Stimulated activated CD4-positive, alpha-beta T cell treated with anti-CD3 and anti-CD28 coated beads, TNF-alpha, amount 100 ng/mL, for 24 hours (primary cell): ENCODE measurements at places on chromosomes 3 and 15.

GRCh38 chr3:138933981-138934691 is 12.8 kb downstream of the FOXL2 start:
- DNase-seq, result no peak

DNA sequence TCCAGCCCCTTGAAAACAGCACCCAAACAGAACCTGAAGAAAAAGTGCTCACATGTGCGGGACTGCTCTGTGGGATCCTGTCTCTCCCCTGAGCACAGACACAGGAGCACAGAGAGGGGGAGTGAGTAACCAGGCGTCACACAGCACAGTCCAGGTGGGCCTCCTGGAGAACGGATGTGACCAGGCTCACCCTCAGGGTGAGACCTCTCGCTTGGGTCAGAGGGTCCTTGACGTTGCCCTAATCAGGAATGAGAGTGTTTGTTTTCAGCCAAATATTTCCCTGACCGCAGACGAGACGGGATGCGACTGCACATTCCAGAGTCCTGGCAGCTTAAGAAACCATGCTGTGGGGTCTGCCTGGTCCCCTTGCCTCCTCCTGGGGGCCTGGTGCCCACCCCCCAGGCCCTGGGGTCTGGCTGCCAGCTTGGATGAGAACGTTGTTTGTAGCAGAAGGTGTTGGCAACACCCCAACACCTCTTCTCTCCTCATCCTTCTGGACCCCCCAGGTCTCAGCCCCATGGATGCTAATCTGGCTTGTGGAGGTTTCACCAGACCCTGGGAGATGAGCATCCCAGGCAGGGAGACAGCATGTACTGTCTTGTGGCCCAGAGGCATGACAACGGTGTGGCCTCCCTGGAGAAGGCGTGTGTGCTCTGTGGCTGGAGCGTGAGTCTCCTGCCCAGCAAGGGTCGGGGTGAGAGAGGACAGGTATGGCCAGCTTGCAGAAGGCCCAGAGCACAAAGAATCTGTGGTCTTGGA is 42.1 kb upstream of the SLC6A6 start:
- no peak for DNase-seq

- no peak for DNase-seq
These were observed 285.0 kb downstream of the THSD4 start for GRCh38 chr15:71400294-71400693.

DNA sequence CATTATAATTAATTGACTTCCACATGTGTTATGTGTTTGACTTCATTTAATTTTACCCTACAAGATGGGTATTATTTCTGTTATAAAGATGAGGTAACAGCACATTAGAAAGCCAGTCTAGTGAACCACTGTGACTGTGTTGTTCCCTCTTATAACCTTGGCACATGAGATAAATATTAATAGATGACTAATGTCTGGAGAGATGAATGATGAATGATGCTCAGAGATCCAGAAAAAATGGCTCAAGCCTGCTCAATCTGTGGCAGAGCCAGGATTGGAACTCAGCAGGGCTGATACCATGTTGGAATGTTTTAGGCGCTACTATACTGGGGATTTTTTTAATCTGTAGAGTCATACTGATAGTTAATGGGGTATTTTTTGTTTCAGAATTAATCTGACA is 118.8 kb upstream of the PTX3 start:
- no peak for DNase-seq

DNA sequence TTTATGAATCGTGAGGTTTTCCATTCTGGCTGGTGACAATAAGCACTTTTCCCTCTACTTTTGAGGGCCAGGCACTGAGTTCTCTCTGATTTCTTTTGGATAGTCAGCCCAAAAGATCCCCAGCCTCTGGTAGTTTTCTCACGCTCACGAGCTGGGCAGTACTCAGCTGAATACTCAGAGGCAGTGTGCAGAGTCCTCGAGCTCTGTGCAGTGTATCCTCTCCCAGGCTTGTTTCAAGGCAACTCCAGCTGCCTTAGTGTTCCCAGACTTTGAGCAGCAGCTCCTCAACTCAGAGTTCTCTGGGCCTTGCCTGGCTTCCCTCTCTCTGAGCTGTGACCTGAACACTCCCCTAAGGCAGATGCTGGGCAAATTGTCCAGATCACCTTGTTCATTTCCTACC is 59.1 kb upstream of the IQSEC1 start:
- no peak for DNase-seq

GRCh38 chr15:38255690-38256089 is 3.1 kb downstream of the SPRED1 start:
- DNase-seq, result no peak

DNA sequence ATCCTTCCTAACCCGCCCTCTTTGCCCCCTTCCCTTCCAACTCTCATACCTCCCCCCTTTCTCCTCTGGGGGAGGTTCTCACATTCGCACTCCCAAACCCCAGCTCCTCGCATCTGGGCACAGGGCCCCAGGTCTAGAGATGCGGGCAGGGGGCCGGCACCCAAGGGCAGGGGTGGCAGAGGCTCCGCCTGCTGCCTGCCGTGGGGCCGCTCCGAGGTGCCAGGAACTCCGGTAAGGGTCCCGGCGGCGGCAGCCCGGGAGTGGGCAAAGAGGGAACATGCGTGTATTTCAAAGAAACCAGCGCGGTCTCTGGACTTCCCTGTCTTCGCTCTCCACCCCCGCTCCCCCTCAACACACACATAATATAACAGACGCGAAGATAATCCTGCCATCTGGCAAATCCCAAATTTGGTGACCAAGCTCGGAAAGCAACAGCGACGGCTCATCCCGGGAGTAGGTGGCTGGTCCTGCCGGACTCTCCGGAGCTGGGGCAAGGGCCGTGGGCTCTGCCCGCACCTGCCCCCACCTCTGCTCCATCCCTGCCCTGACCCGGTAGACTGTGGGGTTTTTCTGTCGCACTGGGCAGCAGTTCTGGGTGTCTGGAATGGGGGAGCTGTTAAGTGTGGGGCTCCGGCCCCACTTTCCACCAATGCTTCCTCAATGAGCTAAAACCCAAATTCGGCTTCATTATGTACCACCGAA is 31.0 kb downstream of the NR2F2 start:
- DNase-seq, result no peak

DNA sequence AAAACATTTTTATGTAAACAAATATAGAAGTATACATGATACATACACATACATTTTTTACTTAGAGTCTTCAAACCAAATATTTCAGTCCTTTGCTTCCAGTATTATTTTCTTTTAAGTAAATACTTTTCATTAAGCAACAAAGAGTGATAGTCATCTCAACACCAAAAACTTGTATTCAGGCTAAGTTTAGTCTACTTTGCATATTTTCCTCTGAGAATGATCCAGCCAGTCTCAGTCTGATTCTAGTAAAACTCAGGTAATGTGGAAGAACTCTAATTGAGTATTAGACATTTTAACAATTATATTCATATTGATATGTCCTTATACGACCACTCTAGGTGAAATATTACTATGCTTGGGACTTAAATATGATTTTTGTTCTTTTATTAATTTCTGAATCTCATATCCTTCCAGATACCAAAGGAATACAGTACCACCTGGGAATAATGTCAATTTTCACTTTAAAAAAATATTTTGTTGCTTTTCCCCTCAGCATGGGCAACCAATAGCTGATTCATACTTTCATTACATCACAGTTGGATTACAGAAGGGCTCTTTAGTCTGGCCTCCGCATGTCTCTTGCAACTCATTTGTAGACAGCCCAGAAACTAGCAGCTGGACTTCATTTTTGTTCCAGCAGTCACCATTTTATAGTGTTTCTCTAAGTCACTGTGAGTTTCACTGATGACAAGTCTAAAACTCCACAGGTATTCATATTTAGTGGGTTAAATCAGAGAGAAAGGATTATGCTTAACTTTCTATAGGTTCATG is 390.4 kb downstream of the ZBTB20 start:
- no peak for DNase-seq

DNA sequence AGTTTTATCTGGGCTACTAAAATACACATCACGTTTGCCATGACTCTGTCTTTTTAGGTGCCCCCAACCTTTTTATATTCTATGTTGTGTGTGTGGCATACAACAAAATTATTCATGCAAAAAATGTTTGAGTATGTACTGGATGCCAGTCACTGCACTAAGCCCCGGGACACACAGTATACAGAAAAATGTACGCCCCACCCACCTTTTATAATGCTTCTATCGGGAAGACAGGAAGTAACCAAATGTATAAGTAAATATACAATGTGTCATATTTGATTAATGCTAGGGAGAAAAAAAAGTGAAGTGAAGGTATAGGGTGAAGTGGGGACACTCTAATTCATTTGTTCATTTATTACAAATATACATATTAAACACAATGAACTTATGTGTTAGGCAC is 503.4 kb upstream of the MDFIC2 start:
- DNase-seq, result no peak

GRCh38 chr3:140170612-140171011 is 235.6 kb downstream of the CLSTN2 start:
- no peak for DNase-seq

GRCh38 chr15:57251308-57251707 is 125.0 kb upstream of the CGNL1 start:
- no peak for DNase-seq

GRCh38 chr3:62228467-62228866 is 144.9 kb downstream of the FEZF2 start:
- DNase-seq, result no peak

DNA sequence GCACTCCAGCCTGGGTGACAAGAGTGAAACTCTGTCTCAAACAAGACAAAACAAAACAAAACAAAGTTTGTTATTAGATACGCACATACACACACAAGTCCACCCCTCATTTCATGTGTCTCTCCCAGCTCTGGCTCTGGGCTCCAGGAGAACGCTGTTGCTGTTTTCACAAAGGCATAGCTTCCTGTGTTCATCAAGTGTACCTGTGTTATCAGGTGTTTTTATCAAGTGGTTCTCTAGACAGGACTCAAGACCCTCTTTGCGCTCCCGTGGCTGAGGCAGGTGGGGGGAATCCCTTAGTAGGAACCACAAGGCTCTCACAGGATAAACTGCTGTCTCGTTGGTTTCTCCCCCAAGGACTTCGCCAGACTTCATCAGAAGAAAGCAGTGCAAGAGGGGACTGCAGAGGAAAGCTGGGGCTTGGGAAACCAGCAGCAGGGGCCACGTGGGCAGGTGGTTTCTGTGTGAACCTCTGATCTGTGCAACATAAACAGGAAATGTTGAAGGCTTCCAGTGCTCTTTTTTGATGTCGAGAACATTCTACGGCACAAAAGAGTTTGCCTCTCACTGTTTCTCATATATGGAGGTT is 6.9 kb upstream of the PPP1R2 start:
- no peak for DNase-seq

DNA sequence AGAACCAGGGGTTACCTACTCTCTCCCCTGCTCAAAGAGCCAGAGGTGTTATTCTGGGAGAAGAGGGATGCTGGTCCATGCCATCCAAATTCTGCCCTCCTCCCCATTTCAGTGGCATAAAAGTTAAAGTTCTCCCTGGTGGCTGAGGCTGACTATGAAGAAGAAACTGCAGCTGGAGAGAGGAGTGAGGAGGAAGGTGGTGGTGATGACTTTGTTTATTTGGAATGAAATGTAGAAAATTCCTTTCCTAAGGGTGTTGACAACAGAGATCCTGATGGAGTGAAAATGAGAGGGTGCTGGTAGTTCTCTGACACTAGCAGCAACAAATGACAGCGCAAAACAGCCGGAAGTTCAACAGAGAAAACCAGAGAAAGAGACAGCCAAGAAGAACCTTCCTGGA is 100.4 kb downstream of the PCCB start:
- DNase-seq, result no peak

GRCh38 chr3:185330238-185330637 is 32.7 kb upstream of the MAP3K13 start:
- no peak for DNase-seq

DNA sequence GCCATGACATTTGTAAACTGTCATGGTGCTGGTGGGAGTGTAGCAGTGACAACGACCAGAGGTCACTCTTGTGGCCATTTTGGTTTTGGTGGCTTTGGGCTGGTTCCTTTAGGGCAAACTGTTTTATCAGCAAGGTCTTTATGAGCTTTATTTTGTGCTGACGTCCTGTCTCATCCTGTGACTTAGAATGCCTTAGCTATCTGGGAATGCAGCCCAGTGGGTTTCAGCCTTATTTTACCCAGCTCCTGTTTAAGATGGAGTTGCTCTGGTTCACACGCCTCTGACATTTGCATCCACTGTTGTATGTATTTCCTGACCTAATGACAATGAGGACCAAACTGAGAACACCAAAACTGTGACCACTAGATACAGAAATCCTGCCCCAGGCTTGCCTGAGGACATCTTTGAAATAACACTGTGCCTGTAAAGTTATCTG is 37.6 kb downstream of the RAB8B start:
- no peak for DNase-seq

DNA sequence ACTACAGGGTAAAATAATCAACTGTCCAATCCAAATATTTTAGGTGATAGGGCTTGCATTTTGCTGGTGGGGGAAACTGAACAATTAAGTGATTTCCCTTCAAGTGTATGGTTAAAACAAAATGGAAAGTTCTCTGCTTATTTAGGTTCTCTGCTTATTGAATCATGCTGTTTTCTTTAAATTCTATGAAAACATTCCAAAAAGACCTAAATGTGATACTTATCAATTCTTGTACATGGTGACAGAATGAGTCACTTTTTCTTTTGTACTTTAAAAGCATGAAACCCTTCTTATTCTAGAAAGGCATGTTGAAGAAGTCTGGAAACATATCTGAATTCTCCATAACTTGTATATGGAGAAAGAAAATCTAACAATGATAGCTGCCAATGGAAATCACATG is 192.6 kb downstream of the FMN1 start:
- DNase-seq, result no peak

DNA sequence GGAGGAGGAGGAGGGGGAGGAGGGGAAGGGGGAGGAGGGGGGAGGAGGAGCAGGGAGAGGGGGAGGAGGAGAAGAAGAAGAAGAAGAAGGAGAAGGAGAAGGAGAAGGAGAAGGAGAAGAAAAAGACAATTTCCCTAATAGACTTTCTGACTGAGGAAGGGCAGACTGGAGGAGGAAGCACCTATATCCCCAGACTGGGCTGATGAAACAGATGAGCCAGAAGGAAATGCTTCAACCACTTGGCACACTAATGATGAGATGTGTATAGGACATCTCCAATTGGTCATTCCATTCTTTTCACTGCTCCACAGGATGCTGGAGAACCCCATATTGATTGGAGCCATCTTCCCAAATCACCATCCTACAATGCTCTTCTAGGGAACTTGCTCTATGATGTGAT is 69.9 kb downstream of the LYZL4 start:
- no peak for DNase-seq
